ENCODE measurements at places on chromosomes 4 and X.

GRCh38 chr4:11441194-11441556, 12.5 kb upstream of the HS3ST1 start:
- no peak for DNase-seq

- DNase-seq: peak; percentile 48
These were observed 1.4 kb downstream of the FGF2 start for GRCh38 chr4:122827879-122828601.

- DNase-seq: no peak
These were observed 56.0 kb downstream of the HADH start for GRCh38 chr4:108045687-108046024.

GRCh38 chrX:118632862-118633261, 94.5 kb upstream of the IL13RA1 start:
- no peak for DNase-seq

DNA sequence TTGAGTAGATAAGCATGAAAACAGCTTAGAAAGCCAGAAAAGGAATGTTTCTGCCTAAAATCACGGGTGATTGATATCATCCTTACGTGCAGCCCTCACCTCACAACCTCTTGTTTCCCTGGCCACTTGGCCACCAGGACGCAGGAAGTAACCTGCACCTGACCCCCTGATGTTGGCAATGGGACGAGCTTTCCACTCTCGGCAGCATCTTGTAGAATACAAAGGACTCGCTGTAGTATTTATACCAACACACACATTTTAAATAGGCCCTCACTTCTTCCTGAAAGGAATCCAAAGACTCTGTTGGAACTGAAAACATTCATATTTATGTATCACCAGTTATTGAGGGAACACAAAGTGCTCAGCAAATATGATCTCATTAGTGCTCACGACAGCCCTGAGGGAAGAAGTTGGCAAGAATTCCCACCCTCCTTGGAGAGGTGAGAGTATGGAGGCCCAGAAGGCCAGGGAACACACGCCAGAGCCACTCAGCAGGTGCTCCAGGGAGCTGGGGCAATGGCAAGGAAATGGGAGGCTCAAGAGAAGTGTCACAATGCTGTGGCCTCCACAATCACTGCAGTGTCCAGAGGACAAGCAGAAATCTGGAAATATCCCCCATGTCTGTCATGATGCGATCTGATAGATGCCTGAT, 103.3 kb upstream of the KIT start:
- peak; percentile 25 for DNase-seq

- DNase-seq: peak; percentile 47
These were observed 3.2 kb downstream of the EFNB1 start for GRCh38 chrX:68832101-68832416.

- DNase-seq: no peak
These were observed 43.6 kb downstream of the TIGD4 start for GRCh38 chr4:152735906-152736305.

GRCh38 chr4:56723201-56723605, 42.1 kb upstream of the HOPX start:
- peak; percentile 64 for DNase-seq

- no peak for DNase-seq
These were observed 50.9 kb downstream of the FAM193A start for GRCh38 chr4:2587213-2587823.

DNA sequence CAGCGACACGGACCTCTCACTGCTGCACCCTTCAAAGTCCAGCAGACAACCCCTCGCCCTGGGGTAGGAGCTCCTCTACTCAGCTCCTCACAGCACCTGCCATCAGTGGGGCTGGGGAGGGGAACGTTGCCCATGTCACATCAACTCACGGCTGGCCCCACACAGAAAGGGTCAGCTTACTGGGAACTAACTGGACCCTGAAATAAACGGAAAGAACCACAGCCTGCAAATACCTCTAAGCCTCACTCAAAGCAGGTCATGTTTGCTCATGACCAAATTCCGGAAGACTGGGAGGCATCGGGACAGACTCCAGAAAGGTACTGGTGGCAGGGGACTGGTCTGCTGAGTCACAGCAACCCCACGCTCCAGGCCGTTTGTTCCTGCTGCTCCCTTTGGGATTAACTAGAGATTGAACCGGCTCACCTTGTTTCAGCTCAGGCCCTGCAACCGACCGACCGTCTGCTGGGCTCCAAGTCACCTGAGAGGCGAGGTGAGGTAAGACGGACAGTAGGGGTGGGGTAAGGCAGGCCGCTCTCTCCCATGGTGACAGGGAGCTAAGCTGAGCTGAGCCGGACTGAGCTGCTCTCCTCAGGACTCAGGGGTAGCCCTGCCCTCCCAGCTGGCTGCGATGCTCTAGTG, 5.6 kb downstream of the G6PD start:
- peak; percentile 81 for DNase-seq

GRCh38 chr4:92651536-92651935, 347.8 kb downstream of the GRID2 start:
- DNase-seq: no peak

- no peak for DNase-seq
These were observed 79.0 kb downstream of the JAKMIP1 start for GRCh38 chr4:6121276-6121850.

DNA sequence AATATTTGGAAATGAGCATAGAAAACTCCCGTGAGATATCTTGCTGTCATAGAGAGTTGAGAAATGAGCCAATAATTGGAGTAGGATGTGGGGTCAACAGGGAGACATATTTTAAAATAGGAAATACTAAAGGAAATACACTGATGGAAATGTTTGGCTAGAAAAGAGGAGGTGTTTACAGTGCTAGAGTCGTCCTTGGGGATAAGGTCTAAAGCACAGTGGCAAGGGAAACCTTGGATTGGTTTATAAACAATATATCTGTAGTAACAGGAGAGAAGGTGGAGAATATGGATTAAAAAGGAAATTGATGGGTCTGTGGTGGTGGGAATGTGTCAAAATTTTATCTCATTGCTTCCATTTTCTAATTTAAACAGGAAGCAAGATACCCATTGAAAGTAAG, 82.1 kb downstream of the PPEF2 start:
- no peak for DNase-seq

GRCh38 chr4:147138171-147138570, 192.5 kb upstream of the TTC29 start:
- no peak for DNase-seq

GRCh38 chrX:44012484-44013096, 39.4 kb upstream of the NDP start:
- DNase-seq: peak; percentile 91

- no peak for DNase-seq
These were observed 67.6 kb downstream of the POLA1 start for GRCh38 chrX:24761306-24761705.

DNA sequence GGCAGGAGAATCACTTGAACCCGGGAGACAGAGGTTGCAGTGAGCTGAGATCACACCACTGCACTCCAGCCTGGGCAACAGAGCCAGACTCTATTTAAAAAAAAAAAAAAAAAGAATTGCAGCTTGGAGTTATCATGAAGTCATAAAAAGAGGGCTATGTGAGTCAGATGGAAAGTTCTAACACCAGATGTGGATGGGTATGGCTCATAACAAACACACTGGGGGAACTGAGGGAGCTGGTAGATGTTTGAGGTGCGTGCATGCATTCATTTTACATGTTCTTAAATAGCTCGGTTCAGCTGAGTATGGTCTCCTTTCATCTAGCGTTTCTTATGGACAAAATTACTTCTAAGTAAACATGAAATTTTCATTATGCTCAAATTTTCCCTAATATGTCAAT, 11.7 kb downstream of the TRMT2B start:
- DNase-seq: no peak

DNA sequence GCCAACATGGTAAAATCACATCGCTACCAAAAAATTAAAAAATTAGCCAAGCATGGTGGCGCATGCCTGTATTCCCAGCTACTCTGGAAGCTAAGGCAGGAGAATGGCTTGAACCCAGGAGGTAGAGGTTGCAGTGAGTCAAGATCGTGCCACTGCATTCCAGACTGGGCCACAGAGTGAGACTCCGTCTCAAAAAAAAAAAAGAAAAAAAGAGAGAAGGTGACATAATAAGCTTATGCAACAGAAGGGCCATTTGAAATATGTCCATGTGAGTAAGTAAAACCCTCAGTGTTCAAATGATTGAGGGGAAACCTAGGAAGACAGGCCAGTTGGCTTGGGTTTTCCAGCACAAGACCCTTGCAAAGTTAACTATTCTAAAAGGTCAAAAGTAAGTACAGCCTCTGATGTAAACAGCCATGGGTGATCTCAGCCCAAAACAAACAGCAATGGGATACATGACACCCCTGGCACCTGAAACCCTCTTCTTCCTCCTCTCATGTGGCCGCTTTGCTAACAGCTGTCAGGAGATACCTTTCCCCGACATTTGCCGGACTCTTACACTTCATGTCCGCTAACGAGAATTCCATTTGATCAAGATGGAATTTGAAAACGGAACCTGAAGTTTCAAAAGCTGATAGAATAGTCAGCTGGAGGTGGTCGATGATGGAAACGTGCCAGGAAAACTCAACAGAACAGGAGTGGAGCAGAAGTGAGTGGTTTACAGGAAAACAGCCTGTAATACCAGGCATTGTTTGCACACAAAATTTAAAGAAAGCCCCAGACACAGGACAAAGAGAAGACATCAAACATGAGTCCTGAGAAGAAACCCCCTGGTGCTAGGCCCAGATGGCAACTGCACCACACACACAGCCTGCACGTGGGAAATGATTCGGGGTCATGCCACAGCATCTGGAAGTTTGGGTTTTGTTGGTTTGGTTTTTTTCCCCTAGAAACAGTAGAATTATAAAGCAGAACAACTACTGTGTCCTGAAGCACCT, 93.0 kb upstream of the STS start:
- DNase-seq: no peak

GRCh38 chrX:117458243-117458968, 658.2 kb downstream of the KLHL13 start:
- no peak for DNase-seq

DNA sequence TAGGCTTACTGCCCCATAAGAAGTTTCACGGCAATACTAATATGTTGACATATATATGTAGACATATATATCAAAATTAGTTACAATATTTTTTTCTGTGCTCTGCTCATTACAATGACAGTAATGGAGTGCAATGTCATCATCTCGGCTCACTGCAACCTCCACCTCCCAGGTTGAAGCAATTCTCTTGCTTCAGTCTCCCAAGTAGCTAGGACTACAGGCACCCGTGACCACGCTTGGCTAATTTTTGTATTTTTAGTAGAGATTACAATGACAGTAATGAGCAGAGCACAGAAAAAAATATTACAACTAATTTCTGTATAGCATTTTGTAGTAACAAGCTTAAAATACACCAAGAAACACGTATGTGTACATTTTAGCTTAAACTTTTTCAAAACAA, 7.6 kb downstream of the EIF4E start:
- no peak for DNase-seq

- DNase-seq: peak; percentile 81
These were observed 631.5 kb downstream of the RAB28 start for GRCh38 chr4:12852338-12853307.

DNA sequence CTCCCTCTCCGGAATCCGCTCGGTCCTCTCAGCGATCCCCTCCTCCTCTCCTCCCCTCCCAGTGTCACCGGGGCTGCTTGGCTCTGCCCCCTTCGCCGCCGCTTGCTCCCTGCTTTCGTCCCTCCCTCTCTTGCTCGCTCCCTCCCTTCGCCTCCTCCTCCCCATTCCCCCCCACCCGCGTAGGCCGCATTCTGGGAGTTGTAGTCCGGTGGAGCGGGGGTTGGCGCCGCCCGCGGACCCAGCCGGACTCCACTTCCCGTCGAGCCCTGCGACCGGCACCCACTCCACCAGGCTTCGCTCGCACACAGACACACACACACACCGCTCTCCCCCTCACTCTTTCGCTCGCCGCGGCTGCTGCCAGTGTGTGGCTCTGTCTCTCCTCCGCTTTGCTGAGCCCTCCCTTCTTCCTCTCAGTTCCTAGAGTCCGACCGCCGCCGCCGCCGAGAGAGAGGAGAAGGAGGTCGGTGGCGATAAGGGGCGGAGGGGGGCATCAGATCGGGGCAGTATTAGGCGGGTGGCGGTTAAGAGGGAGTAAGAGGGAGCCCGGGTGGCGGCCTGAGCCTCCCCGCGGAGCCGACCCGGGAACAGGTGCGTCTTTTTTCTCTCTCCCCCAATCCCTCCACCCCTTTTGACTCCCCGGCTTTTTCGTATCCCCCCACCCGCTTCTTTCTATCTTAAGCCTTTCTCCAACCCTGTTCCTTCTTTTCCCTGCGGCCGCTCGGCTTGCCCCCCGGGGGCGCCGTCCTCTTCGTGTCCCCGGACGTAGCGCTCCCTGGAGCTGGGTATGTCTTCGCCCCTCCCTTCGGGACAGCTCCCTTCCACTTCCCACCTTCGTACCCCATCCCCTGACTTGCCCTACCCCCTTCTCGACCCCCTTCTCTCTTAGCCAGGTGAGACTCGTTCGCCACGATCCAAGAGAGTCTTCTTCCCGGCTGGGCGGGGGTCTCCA, at the start of gene BCORL1:
TSS of gene BCORL1 (plus strand) at position 336 of the 952 bp plus-strand sequence. CDS start 22,597 bp downstream, outside the sequence.
- DNase-seq: peak; percentile 74

GRCh38 chr4:100736641-100737451, 219.0 kb upstream of the EMCN start:
- peak; percentile 93 for DNase-seq

GRCh38 chr4:6568689-6569332, 6.2 kb upstream of the MAN2B2 start:
- peak; percentile 79 for DNase-seq

- peak; percentile 71 for DNase-seq
These were observed 24.4 kb downstream of the TXK start for GRCh38 chr4:48109413-48110263.

DNA sequence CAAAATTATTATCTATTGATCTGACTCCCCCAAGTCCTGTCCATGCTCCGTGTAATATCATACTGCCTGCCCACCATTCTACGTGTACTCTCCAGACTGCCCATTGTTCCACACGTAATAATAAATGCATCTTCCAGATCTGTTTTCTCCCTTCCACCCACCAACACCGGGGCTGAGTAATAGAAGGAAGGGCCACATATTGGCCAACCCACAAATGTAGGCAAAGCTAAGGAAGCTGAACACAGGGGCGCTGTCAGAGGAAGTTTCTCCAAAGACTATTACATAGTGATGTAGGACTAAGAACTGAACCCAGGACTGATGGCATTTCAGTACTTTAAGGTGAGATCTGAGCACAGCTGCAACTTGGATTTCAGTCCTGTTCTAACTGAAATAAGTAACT, 135.8 kb upstream of the GUCY1A1 start:
- DNase-seq: peak; percentile 78

GRCh38 chr4:31343061-31343460, 622.9 kb downstream of the PCDH7 start:
- DNase-seq: no peak

DNA sequence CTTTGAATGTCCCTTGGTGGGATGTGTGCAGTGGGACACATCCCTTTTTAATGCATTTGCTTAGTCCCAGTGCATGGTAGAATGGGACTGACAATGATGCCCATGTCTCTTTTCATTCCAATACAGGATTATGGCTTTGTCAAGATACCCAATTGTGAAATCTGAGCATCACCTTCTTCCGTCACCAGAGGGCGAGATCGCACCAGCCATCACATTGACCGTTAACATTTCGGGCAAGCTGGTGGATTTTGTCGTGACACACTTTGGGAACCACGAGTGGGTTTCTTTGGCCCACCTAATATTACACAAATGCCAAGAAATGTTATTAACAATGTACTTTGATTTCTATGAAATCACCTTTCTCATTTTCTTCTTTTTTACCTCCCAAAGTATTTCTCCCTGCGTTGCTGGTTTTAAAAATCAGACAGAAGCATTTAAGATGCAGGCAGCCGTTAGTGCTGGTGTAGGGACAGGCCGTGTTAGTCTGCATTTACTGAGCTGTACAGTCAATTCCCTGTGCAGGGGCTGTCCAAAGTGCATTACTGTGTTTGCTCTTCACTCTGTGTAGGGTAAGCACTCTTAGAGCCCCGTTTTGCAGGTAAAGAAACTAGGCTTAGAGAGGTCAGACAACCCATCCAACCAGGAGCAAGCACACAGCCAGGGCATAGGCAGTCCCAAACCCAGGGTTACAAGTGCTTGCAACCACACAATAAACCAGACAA, 46.5 kb downstream of the CWH43 start:
- peak; percentile 38 for DNase-seq

Data from bronchial epithelial cell (primary cell).